Kidney (tissue), 22 donors: ENCODE measurements at places on chromosomes 3 and 15. TPM values are rescaled to one million over a fixed set of nuclear protein-coding genes. Genes with fewer than 3 reads are reported as not detected.

GHSR gene
- not detected for total RNA-seq

SCN11A gene
- 0.25 TPM for total RNA-seq

CELF6 gene
- 3.5 TPM for total RNA-seq

GRCh38 chr15:54776410-54776809 is 420.3 kb downstream of the RSL24D1 start:
- DNase-seq = no peak
- no peaks in the 10 kb centered on the region for H3K36me3 ChIP-seq
- H3K27me3 ChIP-seq = no peaks in the 10 kb centered on the region
- H3K27ac ChIP-seq = no peak overlapping the region
- no peak overlapping the region for H3K4me3 ChIP-seq
- H3K4me1 ChIP-seq = no peaks in the 10 kb centered on the region

- no peaks in the 10 kb centered on the region for H3K27me3 ChIP-seq
- H3K4me1 ChIP-seq = no peaks in the 10 kb centered on the region
- no peak for DNase-seq
- no peak overlapping the region for H3K27ac ChIP-seq
- H3K36me3 ChIP-seq = no peaks in the 10 kb centered on the region
Measured at GRCh38 chr3:170730071-170730812, 139.8 kb downstream of the RPL22L1 start.
